Mucosa of descending colon (tissue), 3 donors: ENCODE measurements at places on chromosomes 6 and 20.

GRCh38 chr6:75605635-75606034 lies 4.0 kb downstream of the SENP6 start:
- DNase-seq = no peak

GRCh38 chr6:169969372-169970099 lies 218.1 kb downstream of the ERMARD start:
- no peak for DNase-seq

- DNase-seq = peak; percentile 68
Observed at GRCh38 chr6:157980288-157981131, 1.2 kb upstream of the SYNJ2 start.

- no peak for DNase-seq
Observed at GRCh38 chr6:168048724-168049025, 30.3 kb downstream of the FRMD1 start.

DNA sequence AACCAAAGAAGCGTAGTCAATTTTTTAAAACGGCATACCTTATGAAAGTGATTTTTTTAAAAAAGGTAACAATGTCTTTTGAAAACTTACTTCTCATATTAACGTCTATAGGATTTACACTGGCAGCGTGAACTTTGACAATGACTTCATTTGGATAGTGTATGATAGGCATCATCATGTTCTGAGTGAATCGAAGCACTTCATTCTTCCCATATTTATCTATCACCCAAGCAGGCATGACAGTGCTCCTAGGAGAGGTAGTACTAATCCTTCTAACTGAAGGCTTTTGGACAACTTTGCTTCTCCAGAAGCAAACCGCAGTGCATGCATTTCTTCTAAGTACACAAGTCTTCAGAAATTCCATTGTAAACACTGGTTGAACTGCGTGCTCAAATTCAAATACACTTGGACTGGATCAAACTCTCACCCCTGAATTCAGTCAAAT lies 618 bp downstream of the RTN4IP1 start:
- peak; percentile 25 for DNase-seq

GRCh38 chr20:49229381-49229780 lies 10.2 kb downstream of the DDX27 start:
- DNase-seq = no peak

DNA sequence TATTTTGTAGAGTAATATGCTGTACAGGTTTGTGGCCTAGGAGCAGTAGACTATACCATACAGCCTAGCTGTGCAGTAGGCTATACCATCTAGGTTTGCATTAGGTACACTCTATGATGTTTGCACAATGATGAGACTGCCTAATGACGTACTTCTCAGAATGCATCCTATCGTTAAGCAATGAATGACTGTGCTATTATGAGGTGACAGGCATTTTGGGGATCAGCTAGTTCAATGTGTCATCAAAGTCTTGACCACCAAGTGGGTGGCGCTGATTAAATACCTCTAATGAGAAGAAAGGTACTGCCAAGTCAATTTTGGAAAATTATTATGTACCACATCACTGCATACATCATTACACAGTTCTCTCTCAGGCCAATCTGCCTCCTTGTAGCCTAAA lies 190.2 kb downstream of the BACH2 start:
- DNase-seq = no peak

- no peak for DNase-seq
Observed at GRCh38 chr6:148716811-148717210, 30.0 kb upstream of the UST start.

GRCh38 chr6:36419310-36419709 lies 23.3 kb downstream of the PXT1 start:
- no peak for DNase-seq

DNA sequence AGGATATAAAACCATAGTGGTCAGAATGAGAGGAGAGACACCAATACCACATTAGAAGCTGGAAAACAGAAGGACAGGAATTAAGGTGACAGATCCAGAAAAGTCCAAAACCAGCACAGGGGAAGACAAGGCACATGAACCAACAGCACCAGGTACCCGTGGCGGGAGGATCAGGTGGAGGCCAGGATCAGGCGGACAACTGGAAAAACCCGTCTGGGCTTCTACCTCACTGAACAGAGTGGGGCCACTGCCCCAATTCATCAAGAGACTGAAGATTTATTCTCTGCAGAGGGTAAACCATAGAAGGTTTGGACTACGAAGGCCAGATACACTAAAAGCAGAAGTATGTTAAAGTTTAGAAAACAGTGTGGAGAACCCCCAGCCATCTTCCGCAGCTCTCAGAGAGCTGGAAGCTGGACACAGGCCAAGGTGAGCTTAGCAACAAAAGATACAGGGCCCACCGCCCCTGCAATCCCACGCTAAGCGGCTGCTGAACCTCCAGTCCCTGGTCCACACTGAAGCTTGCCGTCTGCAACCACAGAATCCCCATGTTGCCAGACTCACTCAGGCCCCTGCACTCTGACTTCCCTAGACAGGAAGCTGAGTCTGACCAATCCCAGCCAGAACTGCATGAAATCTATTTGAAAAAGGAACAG lies 29.9 kb downstream of the ABHD12 start:
- DNase-seq = no peak

DNA sequence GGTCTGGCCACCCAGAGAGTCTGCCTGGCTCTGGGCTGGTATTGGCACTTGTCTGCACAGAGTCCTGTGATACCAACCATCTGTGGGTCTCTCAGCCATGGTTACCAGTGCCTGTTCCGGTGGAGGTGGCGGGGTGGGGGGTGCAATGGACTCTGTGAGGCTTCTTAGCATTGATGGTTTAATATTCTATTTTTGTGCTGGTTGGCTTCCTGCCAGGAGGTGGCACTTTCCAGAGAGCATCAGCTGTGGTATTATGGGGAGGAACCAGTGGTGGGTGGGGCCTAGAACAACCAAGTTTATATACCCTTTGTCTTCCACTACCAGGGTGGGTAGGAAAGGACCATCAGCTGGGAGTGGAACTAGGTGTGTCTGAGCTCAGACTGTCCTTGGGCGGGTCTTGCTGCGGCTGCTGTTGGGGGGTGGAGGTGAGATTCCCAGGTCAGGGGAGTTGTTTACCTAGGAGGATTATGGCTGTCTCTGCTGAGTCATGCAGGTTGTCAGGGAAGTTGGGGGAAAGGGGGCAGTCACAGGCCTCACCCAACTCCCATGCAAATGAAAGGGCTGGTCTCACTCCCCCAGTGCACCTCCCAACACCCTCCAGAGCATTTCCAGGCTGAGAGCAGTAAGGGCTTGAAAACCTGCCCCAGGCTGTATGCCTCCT lies 117.5 kb downstream of the FLRT3 start:
- DNase-seq = peak; percentile 85

GRCh38 chr6:134082191-134082590 lies 29.8 kb upstream of the SLC2A12 start:
- no peak for DNase-seq

DNA sequence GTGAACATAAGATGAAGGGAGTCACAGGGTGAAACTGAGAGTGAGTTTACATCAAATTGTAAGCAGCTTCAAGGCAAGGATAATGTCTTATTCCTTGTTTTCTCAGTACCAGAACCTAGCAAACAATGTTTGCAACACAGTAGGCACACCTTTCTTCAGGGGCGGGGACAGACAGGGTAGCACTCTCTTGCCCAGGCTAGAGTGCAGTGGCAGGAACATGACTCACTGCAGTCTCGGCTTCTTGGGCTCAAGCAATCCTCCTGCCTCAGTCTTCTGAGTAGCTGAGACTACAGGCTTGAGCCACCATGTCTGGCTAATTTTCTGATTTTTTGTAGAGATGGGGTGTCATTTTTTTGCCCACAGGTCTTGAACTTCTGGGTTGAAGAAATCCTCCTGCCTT lies 299.8 kb downstream of the CD83 start:
- DNase-seq = no peak

GRCh38 chr6:133986942-133987341 lies 33.9 kb downstream of the TBPL1 start:
- no peak for DNase-seq

GRCh38 chr6:12280902-12281301 lies 9.3 kb upstream of the EDN1 start:
- DNase-seq = no peak

DNA sequence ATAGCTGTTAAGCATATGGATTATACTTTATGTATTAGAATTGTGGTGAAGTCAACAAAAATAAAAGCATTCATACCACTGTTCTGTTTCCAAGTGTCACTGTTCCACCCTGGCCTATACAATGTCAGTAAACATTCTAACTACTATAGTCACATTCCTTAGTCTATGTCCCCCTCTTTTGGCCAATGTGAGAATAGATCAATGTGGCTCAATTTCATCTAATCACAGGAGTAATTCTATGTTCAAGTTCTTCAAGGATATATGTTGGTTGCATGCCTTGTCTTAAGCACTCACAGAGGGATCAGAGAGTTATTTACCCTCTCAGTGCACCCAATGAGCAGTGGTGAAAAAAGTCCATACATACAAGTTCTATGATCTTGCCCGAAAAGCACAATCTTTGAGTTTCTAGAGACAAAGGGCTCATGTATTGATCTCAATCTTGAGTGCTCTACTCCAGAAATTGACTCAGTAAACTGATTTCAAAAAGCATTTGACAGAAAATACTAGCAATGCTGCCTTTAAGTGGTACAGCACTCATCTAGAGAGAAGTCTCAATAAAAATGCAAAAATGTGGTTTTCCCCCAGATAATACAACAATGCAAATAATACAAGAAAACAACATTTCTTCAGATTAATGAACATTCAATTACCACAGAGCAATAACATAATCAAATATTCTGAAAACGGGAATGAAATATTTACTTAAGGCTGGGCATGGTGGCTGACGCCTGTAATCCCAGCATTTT lies 16.5 kb downstream of the SMLR1 start:
- DNase-seq = no peak

- no peak for DNase-seq
Observed at GRCh38 chr6:29864037-29864810, 36.6 kb downstream of the HLA-G start.

DNA sequence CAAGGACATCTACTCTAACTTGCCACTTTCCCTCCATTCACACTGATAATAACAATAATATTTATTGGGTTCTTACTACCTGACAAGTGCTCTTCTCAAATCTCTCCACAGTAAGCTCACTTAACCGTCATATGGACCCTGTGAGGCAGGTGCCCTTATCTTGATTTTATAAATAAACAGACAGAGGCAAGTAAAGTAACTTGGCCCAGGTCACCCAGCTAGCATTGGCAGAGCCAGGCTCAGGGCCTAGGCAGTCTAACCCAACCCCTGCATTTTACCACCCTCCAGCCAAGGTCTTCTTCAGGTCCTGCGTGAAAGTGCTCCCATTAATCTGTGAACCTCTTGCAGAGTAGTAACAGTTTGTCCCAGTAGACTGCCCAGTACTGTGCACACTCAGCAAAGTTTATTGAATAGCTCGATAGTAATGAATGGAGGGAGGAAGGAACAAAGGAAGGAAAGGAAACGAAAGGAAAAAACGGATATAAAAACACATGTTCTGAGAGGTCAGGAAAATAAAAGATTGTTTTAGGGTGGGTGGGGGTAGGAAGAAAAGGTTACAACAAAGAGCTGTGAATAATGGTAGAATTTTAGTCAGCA lies 17.0 kb upstream of the STX11 start:
- no peak for DNase-seq

DNA sequence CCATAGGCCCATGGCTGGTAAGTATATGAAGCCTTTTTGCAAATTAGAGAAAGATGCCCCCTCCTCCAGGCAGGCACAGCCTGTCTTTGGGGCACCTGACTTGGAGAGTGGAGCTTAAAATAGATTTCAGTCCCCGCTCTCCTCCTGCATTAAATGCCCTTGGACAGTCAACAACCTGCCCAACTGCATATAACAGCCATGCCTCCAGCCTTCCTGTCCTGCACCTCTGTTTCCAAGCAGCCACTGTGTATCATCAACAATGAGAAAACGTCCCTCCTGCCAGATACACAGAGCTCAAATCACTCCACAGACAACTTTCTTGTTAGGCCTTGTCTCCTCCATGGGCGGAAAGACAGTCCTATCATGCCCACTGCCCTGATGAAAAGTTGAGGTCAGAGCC lies 3.4 kb downstream of the CDH22 start:
- DNase-seq = no peak

DNA sequence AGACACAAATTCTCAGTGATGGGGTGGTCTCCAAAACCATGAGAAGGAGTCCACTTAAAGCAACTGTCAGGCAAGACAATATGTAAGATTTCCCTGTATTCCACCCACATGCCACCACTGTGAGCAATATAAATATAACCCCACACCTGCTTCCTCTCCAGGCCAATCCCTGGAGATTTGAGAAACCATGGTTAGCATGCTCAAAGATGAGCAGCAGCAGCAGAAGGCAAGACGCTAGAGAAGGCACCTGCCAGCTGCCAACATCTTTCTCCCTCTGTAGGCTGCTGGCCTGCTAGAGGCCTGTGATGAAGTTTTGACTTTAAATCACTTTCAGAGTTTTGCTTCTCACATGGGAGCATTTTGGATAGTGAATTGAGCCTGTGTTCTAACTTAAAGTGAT lies 7.9 kb upstream of the SOD2 start:
- DNase-seq = no peak

DNA sequence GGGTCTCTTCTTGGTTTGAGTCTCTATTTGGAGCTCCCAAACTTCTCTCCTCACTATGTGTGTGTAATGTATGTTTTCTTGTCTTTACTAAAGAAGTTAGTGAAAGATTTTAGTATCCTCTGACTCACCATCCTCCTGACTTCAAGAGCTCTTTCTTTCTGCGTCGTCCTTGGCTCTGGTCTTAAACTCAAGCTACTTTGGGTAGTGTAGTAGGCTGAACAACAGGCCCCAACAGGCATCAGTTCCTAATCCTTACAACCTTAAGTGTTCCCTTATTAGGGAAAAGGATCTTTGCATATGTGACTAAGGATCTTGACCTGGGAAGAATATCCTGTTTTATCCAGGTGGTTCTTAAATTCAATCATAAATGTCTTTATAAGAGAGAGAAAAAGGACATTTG lies 810.2 kb downstream of the MAFB start:
- no peak for DNase-seq

DNA sequence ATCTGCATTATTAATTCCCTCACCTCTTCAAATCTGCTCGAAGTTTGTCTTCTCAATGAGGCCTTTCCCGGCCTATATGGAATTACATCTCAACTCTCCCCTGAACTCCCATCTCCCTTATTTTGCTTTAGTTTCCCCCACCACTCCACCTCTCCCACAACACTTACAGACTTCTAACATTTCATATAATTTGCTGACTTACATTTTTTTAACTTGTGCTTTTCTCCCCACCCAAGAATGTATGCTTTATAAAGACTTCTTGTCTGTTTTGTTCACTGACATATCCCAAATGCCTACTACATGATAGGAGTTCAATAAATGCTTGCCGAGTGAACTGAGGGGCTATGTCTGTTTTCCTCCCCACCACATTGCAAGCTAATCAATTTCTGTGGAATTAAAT lies 3.9 kb upstream of the MARCKS start:
- no peak for DNase-seq

DNA sequence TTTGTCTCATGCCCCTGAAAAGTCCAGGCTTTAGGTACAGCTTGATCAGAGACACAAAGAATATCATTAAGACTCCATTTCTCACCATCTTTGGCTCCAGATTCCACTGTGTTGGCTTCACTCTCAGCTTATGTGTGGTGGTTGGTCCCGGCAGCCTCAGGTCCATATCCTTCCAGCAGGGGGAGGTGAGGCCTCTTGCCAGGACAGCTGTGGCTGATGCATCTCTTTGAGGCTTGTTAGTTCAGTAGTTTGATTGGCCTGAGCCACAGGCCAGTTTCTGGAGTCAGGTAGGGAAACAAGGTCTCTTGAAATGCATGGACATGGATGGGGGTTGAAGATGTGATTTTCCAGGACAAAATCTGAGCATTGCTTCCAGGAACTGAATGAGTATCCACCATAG lies 62.4 kb downstream of the JAG1 start:
- no peak for DNase-seq
